ENCODE measurements at places on chromosomes 16 and 17.
A peak's percentile ranks its signal among the peaks of the same experiment; 100 is the strongest.

DNA sequence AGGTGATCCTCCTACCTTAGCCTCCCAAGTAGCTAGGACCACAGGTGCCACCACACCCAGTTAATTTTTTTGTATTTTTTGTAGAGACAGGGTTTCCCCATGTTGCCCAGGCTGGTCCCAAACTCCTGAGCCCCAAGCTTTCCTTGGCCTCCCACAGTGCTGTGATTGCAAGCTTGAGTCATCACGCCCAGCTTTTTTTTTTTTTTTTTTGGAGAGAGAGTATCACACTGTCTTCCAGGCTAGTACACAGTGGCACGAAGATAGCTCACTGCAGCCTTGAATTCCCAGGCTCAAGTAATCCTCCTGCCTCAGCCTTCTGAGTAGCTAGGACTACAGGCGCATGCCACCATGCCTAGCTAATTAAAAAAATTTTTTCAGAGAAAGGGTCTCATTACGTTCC lies 27.2 kb downstream of the HEATR9 start:
- DNase-seq = no peak

GRCh38 chr17:70276906-70277305 lies 107.6 kb downstream of the KCNJ2 start:
- no peak for DNase-seq

DNA sequence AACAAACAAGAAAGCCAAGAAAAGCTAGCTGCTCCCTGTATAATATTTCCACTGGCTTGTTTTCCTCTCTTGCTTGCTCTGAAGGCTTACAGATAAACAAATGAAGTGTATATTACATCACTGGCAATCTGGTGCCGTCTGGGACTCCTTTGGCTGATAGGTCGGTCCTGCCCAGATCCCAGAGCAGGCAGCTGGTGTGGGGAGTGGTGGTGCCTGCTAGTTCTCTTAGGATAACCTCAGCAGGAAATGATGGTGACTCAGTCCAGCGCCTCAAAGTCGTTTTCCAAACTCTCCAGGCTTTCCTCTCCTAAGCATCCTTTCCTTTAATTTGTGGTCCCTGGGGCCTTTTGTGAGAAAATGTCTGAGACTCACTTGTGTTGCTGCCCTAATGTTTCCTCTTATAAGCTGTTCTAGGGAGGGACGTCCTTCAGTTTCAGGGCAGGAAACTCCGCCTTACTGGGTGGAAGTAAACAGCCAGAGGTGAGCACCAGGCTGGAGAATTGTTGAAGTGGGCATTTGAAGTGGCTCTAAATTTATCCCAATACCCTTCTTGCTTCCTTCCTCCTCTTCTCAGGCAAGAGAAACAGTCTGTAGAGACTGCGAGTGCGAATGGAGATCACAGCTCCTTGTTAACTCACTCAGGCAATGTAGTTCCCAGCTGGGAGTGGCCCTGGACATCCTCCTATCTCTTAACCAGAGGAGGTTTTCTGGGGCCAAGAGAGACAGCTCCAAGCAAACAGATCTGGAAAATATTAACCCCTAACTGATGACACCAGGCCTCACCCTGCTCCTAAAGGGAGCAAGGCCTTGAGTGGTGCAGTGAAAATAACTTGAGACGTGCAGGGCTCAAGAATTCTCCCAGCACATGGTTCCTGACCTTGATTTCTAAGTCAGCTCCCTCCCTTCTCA lies 34.9 kb downstream of the CD300LF start:
- DNase-seq = peak; percentile 5

- DNase-seq = no peak
Observed at GRCh38 chr16:57108432-57108831, 16.0 kb downstream of the CPNE2 start.

GRCh38 chr17:17205368-17206123 lies 587 bp downstream of the PLD6 start:
- peak; percentile 52 for DNase-seq

GRCh38 chr17:42247734-42248133 lies 28.5 kb downstream of the STAT5B start:
- DNase-seq = no peak

DNA sequence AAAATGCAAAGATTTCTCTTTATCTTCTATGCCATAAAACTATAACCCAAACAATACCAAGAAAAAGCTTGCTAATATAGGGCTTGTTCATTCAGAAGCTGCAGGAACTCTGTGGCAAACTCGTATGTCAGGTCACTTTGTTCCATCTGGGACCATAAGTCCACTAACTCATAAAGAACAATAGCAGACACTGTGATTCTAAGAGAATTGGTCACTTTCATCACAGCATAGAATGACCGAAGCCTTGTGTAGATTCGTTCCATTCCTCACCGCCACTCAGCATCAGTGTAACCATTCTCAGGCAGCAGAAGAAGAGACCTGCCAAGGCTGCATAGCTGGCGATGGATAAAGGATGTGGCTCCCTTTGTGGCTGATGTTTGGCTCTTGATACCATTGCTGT lies 30.3 kb upstream of the VAT1L start:
- no peak for DNase-seq

GRCh38 chr16:64615630-64616280 lies 506.1 kb downstream of the CDH11 start:
- no peak for DNase-seq

GRCh38 chr17:75910699-75911098 lies 6.0 kb upstream of the MRPL38 start:
- DNase-seq = no peak

GRCh38 chr16:11737713-11738112 lies 4.9 kb downstream of the TXNDC11 start:
- DNase-seq = no peak

- no peak for DNase-seq
Observed at GRCh38 chr16:75280331-75280804, 28.9 kb upstream of the BCAR1 start.

DNA sequence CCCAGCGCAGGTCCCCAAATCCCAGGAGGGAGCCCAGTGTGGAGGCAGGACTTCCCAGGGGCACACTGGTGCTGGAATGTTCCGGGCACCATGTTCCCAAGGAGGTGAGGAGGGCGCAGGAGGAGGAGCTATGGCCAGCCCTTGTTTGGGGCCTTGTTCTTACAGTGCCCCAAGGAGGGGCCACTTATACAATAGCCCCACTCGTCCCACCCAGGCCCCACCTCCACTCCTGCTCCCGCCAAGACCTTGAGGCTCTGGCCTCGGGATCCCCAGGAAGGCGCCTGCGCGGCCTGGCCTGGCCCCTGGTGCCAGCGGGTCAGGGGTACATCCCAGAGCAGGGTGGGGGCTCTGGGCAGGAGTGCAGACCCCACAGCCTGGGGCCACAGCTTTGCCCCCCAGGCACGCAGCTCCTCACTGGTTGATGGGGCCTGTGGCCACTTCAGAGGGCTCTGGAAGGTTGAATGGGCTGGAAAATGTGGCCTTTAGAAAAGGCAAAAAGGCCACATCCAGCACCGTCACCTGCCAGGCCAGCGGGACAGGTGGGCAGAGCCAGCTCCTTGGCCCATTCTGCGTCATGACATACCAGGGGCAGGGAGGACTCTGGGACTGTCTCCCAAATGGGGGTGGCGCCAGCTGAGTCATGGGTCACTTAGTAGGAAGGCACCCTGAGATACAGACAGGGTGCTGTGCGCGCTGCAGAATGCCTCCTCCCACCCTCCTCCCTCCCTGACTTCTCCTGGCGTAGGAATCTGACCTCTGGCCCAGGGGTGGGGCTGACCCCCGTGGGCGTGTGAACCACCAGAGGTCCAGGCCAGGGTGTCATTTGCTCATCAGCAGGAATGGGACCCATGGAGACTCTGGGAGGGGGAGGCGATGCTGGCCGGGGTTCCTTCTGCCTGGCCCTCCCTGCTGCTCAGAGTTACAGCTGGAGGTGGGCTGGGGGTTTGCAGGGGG lies 32.3 kb upstream of the PVALEF start:
- DNase-seq = no peak

- no peak for DNase-seq
Observed at GRCh38 chr17:31477417-31478055, 86.1 kb downstream of the RAB11FIP4 start.

- DNase-seq = peak; percentile 31
Observed at GRCh38 chr17:51056813-51057510, 63.7 kb downstream of the SPAG9 start.

GRCh38 chr16:3576211-3576610 lies 992 bp downstream of the NLRC3 start:
- DNase-seq = peak; percentile 24

- DNase-seq = no peak
Observed at GRCh38 chr17:31580706-31581490, 189.4 kb downstream of the RAB11FIP4 start.

DNA sequence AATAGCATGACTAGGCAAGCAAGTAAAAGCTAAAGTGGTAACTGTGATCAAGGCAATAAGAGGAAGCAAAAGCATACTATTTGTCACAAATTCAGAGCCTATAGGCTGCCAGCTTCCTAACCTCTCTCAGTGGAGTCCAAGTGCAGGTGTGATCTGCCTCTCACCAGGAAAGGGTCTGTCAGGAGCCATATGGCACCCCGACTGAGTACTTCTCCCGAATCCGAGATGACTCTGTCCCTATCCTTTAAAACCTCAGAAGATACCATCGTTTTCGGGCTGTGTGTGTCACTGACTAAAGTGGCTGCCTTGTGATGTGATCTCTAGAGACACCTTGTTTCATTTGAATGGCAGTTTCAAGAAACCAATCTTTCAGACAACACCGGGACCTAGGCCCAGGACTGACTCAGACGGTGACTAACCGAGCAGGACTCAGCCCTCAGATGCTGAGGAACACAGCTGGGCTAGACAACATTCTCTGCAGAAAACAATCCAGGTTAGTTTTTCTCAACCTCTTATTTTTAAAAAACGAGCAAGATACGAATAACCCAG lies 63.6 kb downstream of the SMG6 start:
- DNase-seq = no peak

DNA sequence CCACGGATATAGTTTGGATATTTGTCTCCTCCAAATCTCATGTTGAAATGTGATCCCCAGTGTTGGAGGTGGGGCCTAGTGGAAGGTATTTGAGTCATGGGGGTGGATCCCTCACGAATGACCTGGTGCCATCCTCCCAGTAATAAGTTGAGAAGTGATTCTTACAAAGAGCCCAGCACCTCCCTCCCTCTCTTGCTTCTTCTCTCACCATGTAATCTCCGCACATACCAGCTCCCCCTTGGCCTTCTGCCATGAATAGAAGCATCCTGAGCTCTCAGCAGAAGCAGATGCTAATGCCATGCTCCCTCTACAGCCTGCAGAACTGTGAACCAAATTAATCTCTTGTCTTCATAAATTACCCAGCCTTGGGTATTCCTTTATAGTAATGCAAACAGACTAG lies 41.9 kb upstream of the RBBP6 start:
- DNase-seq = no peak

GRCh38 chr16:10314811-10315210 lies 71.0 kb upstream of the ATF7IP2 start:
- DNase-seq = peak; percentile 42

DNA sequence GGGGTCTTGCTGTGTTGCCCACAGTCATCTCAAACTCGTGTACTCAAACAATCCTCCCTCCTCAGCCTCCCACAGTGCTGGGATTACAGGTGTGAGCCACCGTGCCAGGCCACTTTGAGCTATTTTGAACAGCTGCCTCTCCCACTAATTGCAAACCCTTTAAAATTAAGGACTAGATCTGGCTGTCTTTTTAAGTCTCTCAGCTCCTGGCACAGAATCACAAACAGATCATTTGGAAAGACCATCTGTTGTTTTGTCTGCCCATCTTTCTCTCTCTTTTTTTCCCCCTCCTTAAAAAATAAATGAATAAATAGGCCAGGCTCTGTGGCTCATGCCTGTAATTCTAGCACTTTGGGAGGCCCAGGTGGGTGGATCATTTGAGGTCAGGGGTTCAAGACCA lies 10.9 kb upstream of the STAT3 start:
- no peak for DNase-seq

DNA sequence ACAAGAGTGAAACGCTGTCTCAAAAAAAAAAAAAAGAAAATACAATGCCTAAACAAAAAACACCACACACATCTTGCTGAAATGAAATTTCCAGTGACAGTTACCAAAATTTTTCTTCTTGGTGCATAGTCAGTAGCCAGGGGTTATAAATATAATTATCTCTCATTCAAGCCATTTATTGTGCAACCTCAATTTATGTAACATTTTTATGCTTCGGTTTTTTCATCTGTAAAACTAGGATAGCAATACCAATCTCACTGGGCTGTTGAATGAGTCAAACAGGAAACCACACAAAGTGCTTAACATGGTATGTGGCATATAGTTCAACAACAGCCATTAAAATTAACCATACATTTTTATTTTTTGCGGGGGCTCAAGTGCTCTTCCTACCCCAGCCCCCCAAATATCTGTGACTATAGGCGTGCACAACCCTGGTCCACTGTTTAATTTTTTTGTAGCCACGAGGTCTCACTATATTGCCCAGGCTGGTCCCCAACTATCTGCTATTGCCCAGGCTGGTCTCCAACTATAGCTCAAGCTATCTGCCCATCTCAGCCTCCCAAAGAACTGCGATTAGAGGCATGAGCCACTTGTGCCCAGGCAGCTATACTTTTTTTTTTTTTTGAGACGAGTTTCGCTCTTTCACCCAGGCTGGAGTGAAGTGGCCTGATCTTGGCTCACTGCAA lies 2.6 kb downstream of the COG4 start:
- peak; percentile 71 for DNase-seq

DNA sequence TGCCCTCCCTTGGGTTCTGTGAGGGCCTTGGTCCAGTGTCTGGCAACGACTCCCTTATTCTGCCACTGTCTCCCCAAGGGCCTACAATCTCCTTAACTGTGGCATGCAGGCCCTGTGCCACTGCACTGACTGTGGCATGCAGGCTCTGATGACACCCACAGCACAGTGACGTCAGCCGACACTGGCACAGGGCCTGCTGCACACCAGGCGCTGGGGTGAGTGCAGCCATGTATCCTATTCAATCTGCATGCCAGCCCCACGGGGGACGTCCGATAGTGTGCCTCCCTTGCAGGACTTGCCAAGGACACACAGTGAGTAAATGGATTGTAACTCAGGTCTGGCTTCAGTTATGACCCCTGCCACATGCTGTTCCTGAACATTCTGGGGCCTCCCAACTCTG lies 39.8 kb upstream of the RASD1 start:
- DNase-seq = no peak

GRCh38 chr16:46833460-46833800 lies 2.5 kb upstream of the C16orf87 start:
- DNase-seq = no peak

DNA sequence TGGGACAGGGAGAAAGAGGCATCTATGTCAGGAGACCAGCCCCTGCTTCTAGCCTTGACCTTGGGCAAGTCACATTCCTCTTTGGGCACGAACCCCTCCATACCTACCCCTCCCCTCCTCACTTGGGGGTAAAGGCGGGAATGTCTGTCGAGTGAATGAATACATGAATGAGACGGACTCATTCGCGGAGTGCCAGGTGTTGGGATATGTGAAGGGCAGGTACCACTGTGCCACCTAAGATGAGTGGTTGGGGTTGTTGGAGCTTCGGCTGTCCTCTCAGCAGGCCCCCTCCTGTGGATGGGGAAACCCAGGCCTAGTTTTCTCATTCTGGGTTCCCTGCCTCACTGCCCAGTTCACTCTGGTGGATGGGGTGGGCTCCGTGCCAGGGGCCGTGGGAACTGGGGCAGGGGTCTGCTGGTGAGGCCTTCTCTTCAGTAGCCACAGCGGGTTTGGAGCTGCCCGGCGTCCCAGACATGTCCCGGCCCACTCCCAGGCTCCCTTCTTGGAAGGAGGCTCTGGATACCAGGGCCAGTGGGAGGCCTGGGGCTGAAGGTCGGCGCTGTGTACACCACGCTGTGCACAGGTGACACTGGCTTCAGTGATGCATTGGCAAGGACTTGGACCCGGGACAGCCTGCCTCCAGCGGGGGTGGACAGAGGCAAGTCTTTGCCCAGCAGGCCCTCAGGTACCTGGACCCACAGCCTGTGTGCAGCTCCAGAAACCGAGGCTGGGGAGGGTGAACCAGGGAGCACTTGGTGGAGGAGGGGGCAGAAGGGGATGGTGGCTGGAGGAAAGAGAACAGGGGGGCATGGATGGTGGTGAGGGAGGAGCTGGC lies 5.6 kb downstream of the GLIS2 start:
- no peak for DNase-seq
